Stimulated activated CD8-positive, alpha-beta memory T cell treated with anti-CD3 and anti-CD28 coated beads, Interleukin-12 subunit alpha, Interleukin-12 subunit beta, amount 100 ng/mL, for 4 hours (primary cell): ENCODE measurements at places on chromosomes 3 and 15.

- no peak for DNase-seq
Observed at GRCh38 chr3:185680231-185680630, 94.1 kb downstream of the SENP2 start.

DNA sequence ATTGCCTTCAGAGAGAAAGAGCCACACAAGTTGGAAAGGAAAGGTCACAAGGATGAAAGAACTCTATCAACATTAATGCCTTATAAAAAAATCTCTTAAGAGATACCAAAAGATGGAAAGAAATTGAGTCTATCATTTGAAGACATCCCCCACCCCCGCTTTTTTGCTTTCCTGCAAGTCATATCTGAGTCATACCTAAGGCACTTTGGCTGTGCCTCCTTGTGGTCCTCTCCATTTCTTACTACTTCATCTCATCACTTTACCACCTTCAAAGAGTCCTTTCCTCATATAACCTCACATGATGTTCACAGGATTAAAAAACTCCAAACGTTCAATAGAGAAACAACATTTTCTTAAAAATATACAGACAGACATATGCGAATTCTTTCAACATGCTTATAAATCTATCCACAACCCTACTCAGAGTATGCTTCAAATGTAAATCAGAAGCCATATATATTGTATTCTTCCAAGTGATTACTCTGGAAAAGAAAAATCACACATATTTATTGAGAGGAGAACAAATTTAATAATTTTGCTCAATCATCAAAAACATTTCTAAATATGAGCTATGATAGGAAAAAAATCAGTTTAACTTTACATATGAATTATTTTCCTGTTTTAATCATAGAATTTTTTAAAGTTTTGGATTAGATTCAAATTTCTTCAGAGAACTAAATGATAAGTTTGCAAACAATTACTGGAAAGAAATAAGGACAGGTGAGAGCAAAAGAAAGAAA is 1003.9 kb upstream of the CFAP20DC start:
- DNase-seq = no peak

DNA sequence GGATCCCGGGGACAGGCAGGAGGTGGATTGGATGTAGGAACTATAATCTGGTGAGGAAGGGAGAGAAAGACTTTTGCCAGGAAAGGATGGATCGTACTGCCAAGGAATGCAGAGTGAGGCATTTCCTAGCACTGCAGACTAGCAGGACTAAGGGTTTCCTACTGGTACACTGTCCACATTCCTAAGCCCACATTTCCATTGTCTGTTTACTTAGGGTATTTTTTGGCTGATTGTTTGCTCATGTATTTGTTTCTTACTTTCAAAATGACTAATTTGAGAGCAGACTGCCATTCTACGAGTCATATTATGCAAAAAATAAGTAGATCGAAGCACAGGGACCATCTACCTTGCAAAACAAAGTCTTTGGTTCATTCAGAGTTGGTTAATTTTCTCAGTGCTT is 1029.5 kb upstream of the NR2F2 start:
- no peak for DNase-seq

- no peak for DNase-seq
Observed at GRCh38 chr3:12303534-12303933, 14.7 kb downstream of the PPARG start.

DNA sequence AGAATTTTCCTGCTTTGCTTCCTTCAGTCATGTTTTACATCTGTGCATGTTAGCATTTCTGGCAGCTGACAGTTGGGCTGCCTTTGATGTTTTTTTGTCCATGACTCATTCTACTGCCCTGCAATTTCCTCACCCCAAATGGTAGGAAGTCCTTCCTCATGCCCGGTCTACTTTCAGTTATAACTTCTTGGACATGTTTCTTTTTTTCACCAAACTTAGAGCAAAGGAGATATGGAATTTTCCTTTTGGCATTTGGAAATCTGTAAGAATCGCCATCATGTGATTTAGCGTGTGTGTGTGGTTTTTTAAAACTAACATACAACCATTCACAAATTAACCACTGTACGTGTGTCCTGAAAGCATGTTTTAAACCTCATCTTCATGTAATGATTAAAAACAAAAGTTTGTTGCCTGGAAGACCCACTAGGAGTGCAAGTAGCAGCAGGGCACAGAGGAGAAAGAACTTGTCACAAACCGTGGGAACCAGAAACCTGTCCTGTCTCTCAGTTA is 430.7 kb upstream of the CFAP20DC start:
- no peak for DNase-seq

GRCh38 chr3:69568951-69569350 is 170.3 kb upstream of the MITF start:
- no peak for DNase-seq

DNA sequence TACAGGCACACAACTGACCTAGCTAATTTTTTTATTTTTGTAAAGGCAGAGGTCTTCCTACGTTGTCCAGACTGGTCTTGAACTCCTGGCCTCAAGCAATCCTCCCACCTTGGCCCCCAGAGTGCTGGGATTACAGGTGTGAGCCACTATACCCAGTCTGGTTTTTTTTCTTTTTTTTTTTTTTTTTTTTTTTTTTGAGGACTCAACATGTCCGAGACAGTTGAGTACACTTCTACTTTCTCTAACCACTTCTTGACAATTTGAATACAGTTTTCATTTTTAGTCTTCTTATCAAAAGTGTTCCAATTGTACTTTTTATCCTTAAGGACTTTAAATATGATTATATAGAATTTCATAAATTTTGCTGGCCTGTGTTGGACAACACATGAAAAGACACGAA is 7.4 kb upstream of the GSK3B start:
- DNase-seq = no peak

GRCh38 chr3:97930018-97930417 is 42.2 kb downstream of the RIOX2 start:
- no peak for DNase-seq

DNA sequence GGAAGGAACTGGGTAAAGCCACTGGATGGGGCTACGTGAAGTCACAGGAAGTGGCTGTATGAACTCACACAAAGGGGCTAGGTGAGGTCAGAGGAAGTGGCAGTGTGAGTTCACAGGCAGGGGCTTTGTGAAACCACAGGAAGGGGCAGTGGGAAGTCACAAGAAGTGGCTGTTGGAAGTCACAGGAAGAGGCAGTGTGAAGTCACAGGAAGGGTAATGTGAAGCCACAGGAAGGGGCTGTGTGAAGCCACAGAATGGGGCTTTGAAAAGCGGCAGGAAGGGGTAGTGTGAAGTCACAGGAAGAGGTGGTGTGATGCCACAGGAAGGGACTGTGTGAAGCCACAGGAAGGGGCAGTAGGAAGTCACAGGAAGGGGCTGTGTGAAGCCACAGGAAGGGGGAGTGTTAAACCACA is 34.6 kb downstream of the GASK1A start:
- no peak for DNase-seq

DNA sequence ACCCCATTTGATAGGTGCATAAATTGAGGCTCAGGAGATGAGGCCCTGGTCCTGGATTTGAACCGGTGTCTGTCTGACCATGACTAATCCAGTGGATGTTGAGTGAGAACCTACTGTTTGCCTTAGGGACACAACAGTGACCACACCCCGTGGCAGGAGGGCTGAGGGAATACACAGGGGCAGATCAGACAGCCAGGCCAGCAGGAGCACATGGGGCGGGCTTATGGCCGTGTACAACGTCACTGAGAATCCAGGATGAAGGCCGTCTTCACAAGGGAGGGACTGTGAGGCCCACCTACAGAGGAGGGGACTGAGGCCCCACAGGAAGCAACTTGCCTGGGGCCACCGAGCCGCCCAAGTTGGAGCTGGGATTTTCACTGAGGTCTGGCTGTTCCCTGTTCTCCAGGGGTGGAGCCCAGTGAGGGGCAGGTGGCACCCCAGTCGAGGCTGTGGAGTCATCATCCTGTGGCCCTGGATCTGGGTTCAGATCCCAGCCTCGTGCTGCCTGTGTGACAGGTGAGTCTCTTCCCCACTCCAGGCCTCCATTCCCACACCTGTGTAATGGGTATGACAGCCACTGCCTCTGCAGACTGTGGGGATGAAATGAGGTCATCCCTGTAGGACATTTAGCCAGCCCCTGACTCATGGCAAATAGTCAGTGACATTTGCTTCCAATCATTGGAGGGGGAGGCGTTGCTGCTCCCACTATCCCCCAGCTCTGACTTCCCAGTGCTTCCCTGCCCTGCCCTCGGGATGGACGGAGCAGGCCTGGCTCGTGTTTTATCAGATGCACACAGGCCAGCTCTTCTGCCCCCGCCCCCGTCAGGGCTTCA is 6.3 kb upstream of the PLXND1 start:
- DNase-seq = no peak

DNA sequence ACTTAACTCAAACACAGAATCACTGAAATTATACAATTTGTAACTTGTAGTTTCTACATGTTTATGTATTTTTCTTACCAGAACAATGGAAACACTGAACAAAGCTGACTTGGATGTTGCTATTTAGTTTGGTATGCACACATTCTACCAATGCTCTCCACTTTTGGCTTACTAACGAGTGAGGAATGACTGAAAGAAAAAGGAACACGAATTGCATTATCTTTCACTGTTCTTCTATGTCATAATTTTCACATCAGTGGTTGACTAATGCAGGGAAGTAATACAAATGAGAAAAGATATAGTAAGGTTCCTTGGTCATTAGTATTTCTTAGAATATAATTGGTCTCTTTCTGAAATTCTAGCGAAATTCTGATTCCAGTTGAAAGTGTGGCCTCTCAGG is 9.8 kb upstream of the CNTN3 start:
- DNase-seq = no peak

GRCh38 chr3:186754871-186755270 is 28.5 kb upstream of the EIF4A2 start:
- DNase-seq = no peak

DNA sequence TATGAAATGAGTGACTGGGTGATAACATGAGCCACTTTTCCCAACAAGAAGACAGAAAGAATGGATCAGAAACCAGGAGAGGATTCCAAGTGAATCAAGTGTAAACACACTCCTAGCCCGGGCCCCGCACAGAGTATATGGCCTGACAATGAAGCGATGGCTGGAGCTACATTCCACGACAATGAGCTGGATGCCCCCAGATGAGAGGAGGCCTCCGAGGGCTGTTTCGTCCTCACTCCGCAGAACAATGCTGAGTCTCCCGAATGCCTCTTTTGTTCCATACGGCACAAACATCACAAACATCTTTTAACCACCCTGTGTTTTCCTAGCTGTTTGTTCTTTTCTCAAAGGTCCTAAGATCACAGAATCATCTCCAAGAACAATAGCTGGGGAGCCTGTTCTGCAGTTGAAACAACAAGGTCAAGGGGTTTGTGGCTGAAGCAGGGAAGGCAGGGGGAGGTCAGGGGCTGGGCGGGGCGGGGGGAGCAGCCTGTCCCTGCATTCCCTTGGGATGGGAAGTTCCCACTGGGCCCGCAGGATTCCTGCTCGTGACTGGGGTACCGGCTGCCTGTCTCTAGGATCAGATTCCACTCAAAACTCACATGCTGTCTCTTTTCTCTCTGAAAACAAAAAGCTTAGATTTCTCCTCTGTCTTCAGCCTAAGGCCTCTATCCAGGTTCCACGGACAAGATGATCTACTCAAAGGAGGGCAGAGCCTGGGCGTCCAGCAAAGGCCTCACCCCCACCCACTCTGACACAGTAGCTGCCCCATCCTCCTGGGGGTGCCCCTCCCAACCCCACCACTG is 151.3 kb downstream of the XXYLT1 start:
- no peak for DNase-seq
